GM13977 (cell line): ENCODE measurements at places on chromosomes 4 and X.
A peak's percentile ranks its signal among the peaks of the same experiment; 100 is the strongest.

GRCh38 chrX:100410901-100411801 is 1.1 kb upstream of the PCDH19 start:
- peak; percentile 26 for DNase-seq

- DNase-seq, result no peak
Observed at GRCh38 chr4:151296227-151296626, 19.3 kb downstream of the PRSS48 start.

DNA sequence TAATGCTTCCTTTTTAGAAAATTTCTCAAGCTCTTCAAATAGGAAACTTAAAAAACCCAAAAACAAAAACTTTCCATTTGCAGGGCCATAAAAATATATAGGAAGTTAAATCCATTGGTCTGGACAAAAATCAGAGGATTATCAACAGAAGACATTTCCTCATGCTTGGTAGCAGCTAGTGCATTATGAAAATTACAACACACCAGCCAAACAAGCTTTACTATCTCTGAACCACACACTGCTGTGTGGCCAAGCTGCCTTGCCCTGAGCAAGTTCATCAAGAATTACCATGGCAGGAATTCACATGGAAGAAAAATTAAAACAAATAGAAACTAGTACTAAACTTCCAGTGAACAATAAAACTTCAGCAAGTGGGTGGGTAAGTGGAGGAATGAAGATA is 3.6 kb downstream of the USP46 start:
- DNase-seq, result no peak

- DNase-seq, result no peak
Observed at GRCh38 chrX:5163663-5164062, 1065.0 kb downstream of the NLGN4X start.

- no peak for DNase-seq
Observed at GRCh38 chr4:128475597-128475996, 188.0 kb upstream of the PGRMC2 start.

GRCh38 chr4:100361336-100361735 is 156.5 kb downstream of the EMCN start:
- no peak for DNase-seq

DNA sequence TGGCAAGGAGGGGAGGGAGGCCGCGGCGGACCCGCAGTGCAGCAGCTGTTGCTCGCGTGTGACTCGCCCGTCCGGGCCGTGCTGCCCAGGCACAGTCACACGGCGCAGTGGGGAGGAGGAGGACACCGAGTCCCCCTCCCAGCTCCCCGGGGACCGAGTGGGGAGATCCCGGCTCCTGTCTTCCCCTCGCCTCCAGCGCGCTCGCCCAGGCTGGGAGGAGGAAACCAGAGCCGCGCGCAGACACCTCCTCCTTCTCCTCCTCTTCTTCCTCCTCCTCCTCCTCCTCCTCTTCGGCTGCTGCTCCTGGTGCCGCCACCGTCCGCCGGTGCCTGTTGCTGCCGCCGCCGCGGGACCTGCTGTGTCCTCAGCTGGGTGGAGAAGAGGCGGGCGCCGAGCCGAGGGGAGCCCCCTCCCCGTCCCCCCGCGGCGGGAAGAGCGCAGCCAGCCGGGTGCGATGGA is at the start of gene TBC1D1:
TSS of gene TBC1D1 (plus strand) at position 284 of the 459 bp plus-strand sequence. CDS start 11,012 bp downstream, outside the sequence.
- DNase-seq, result peak; percentile 72

- no peak for DNase-seq
Observed at GRCh38 chr4:57661517-57662090, 551.4 kb upstream of the IGFBP7 start.

- no peak for DNase-seq
Observed at GRCh38 chr4:152149745-152150144, 386.1 kb downstream of the FBXW7 start.

GRCh38 chrX:35711281-35711680 is 86.9 kb upstream of the MAGEB16 start:
- no peak for DNase-seq

GRCh38 chr4:8910822-8911315 is 39.2 kb upstream of the HMX1 start:
- peak; percentile 22 for DNase-seq

GRCh38 chr4:144209491-144209890 is 69.0 kb upstream of the GYPA start:
- DNase-seq, result no peak

DNA sequence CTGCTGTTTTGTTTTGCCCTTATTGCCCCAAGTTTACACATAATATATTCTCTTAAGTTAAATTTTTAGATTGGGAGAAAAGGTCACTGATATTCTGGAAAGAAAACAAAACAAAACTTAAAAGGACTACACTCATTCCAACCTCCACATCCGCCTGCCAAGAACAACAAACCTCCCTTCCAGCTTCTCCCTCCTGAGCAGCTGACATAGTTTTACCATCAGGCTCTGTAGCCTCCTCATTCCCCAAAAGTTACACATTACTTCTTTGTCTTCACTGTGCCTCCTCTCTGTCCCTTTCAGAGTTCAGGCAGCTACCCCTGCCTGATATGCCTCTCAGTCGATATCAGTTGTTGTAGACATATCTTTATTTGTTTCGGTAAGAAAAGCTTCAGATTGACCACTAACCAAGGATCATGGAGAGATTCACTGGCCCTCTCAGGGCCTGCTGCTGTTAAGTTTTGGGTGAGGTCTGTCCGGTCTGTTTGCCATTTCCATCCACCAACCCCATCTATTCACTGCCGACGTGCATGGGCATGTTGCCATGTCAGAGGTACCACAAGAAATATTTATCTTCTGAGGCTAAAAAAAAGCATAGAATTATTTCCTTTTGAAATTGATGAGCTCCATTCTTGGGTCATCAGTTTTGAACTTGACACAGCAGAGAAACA is 164.1 kb downstream of the GASK1B start:
- DNase-seq, result no peak

- no peak for DNase-seq
Observed at GRCh38 chr4:150949342-150949741, 65.7 kb downstream of the LRBA start.

DNA sequence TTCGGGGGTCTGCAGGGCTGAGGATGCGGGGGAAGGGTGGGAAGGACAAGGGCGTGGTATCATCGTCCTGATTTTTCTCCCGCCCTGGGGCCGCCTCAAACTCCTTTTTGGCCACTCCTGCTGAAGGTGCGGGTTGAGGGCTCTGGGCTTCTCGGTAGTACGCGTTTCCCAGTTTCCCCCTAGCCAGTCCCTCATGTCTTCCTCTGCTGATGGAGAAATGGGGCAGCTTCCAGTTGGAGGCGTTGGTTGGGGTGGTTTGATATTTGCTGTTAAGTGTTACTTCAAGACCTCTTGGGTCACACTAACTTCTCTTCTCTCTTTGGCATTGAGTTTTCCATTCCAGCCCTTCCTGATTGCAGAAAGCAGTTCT is 482 bp downstream of the GSTCD start:
- peak; percentile 38 for DNase-seq

DNA sequence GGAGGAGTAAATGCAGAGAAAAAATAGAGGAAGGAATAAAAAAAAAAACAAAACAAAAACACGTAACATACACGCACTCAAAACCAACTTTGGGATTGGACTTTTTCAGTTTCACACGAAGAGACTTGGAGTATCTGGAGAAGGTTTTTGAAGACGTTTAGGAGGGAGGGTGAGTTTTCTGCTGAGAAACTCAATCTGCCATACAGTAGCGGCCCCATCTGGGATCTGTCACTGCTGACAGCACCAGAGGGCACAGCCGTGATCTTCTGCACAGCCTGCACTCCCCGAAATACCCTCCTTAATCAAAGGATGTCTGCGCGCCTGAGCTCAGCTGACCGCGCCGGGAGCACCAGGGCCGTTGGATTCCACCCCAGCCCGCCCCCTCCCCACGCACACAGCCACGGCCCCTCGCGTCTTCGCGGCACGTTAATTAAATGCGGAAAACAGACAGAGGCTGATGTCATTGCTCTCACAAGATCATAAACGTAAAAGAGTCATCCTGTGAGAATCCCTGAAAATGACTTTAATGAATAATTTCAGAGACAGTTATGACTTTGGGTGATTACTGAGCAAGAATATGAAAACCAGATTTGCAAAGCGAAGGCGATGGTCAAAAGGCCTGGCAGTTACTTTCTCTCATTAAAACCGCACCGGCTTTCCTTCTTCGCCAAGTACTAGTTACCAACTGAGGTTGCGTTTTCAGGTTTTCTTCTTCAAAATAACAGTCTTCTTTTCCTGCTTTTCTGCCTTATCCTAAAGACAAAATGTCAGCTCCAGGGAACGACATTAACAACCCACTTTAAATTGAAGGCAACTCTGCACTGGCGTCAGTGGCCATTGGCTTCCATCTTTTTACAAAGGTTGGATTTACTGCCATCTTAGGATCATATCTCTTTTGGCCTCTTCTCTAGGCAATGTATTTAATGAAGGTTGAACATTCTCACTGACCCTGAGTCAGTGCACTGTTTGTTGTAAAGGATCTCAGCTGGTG is 10.6 kb downstream of the HAND2 start:
- DNase-seq, result no peak

DNA sequence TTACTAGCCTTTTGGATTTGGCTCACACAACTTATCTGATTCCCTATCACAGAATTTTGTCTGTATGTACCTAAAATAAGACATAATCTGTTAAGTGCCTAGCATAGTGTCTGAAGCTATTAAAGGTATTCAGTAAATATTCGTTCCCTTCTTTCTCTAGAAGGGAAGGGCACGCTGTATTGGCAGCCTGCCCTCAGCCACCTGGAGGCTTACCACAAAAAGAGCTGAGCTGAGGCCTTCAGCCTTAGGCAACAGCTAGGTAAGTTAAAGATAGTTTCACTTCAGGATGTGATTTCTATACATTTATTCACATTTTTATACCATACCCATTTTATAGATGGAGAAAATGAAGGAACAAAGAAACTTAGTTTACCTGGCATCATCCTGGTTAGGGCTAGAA is 400.0 kb upstream of the LCORL start:
- no peak for DNase-seq

- DNase-seq, result no peak
Observed at GRCh38 chrX:41457613-41458192, 10.6 kb downstream of the NYX start.
